H7 (cell line): ENCODE measurements at places on chromosomes 12 and 14.

- no peak for DNase-seq
Measured at GRCh38 chr12:25074954-25075353, 120.0 kb downstream of the DNAI7 start.

DNA sequence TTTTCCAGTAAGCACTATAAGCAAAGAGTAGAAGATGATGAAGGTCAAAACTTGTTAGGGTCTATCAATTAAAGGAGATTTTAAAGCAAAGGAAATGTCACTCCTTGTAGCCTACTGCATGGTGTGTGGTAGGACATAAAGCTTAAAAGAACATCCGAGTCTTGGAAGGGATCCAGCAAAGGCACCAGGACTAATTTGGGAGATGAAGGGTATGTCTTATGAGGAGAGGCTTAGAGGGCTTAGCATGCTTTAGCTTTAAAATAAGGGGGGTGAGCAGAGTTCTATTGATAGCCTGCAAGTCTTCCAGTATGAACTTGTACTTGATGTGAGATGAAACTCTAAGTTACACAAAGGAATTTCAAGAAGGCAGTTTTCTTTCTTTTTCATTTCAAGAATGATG is 11.8 kb upstream of the MYBPC1 start:
- DNase-seq = no peak

- no peak for DNase-seq
Measured at GRCh38 chr12:13124656-13125505, 21.4 kb upstream of the GSG1 start.

GRCh38 chr12:105278043-105278697 is 42.2 kb upstream of the APPL2 start:
- DNase-seq = no peak

DNA sequence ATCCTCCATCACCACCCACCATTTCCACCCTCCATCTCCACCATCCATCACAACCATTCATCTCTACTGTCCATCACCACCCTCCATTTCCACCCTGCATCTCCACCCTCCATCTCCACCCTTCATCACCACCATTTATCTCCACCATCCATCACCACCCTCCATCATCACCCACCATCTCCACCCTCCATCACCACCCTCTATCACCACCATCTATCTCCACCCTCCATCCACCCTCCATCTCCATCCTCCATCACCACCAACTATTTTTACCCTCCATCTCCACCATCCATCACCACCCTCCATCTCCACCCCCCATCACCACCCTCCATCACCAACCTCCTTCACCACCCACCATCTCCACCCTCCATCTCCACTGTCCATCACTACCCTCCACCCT is 4.7 kb upstream of the CEP170B start:
- no peak for DNase-seq

DNA sequence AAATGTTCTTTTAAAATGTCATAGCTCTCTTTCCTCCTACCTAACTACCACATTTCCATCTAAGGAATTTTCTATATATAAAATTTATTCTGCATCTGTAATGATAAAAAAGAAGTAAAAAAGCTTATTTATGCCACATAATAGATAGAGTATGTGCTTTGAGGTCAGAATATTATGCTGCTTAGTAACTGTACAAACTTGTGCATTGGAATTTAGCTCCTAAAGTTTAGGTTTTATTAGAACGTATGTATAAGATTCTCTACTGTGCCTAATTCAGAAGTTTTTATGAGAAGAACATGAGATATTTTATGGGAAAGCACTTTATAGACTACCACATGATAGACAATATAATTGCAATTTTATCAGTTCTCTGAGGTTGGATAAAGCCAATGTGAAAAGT is 384.6 kb downstream of the SLC16A7 start:
- no peak for DNase-seq

DNA sequence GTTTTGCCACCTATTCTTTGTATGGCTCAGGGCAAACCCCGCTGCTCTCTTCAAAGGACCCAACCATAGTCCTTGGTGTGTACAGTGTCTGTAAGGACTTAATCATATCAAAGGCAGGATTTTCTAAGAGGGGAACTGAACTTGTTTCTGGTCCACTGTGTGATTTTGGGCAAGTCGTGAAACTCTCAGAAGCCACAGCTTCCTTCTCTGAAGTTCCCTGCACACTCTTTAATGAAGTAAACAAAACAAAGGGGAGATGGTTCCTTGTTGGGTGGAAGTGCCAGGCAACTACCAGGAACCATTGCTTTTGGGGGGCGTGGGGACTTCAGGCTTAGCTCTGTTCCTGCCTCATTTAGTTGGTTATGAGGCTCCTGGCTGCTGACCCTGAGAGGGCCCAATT is 152.4 kb downstream of the VRK1 start:
- DNase-seq = no peak

DNA sequence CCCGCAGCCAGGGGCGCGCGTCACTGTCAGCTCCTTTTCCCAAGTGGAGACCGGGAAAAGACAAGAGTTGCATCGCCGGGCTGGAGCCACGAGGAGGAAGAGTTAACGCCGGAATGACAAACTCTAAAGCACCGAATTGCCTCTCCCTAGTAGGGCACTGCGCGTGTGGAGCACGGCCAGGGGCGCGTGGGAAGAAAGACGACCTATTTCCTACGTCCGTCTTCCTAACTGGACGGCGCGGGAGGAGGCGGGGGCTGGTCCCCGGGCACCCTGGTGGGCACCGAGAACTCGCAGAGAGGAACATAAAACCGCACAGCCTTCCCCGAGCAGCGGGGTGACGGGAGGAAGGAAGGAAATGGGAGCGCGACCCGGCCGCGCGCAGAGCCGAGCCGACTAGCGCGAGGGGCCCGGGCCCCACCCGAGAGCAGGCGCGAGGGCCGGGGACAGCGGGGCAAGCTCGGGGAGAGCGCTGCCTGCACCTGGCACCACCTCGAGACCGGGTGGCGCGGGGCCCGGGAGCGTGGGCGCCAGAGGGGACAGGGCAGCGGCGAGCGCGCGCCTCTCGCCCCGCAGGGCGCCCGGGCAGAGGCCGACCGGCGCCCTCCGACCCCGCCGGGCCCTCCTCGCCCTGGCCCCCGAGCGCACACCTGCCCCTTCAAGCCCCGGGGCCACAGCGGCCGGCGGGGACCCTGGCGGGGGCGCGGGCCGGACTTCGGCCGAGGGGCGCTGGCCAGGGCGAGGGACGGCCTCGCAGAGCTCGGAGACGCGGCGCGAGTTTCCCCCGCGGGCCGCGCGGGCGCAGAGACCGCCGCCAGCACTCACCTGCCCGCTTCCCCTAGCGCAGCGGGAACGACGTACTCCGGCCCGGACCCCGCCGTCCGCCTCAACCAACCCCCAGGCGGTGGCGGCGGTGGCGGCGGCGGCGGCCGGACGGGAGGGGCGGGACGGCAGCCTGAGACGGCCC is at the start of gene SETD3:
TSS of gene SETD3 (minus strand) at position 954 of the 964 bp plus-strand sequence. CDS start 15,054 bp downstream, outside the sequence.
- peak; percentile 77 for DNase-seq
